Subcutaneous adipose tissue (tissue), 4 donors: ENCODE measurements at places on chromosomes 6 and 20. TPM values are rescaled to one million over a fixed set of nuclear protein-coding genes. Genes with fewer than 3 reads are reported as not detected.

Gene COL12A1
- 417 TPM for total RNA-seq

Gene TRIM31
- not detected for total RNA-seq

Gene TINAG
- not detected for total RNA-seq

Gene ADGRB3
- total RNA-seq, result 1.9 TPM

Gene CLVS2
- not detected for total RNA-seq

Gene CRISP3
- not detected for total RNA-seq

Gene NMBR
- total RNA-seq, result not detected

Gene ETV7
- total RNA-seq, result 0.57 TPM

Gene DEFB132
- 38.4 TPM for total RNA-seq

Gene DLK2
- total RNA-seq, result not detected

Gene RAET1G
- total RNA-seq, result not detected

Gene SLC23A2
- 17.0 TPM for total RNA-seq

Gene ADGRG6
- total RNA-seq, result 25.8 TPM

Gene HLA-DPA1
- 155 TPM for total RNA-seq

Gene SSR1
- total RNA-seq, result 44.5 TPM

Gene PAX1
- not detected for total RNA-seq

Gene RNF217
- 41.8 TPM for total RNA-seq

Gene TRDN
- 2.8 TPM for total RNA-seq

Gene C6orf15
- not detected for total RNA-seq

Gene CST2
- total RNA-seq, result not detected

Gene COX4I2
- total RNA-seq, result 2.6 TPM

Gene KIF25
- total RNA-seq, result not detected

Gene MYMX
- 0.98 TPM for total RNA-seq

Gene ZC3H12D
- total RNA-seq, result 5.8 TPM

Gene STMND1
- not detected for total RNA-seq

Gene C20orf141
- total RNA-seq, result not detected

Gene TRMT11
- 16.1 TPM for total RNA-seq

Gene LAMP5
- total RNA-seq, result not detected

Gene XKR7
- not detected for total RNA-seq

Gene PNISR
- total RNA-seq, result 186 TPM

Gene SLC26A8
- total RNA-seq, result not detected

Gene LAMA2
- total RNA-seq, result 154 TPM

Gene NEDD9
- total RNA-seq, result 51.7 TPM

Gene LPA
- not detected for total RNA-seq

Gene VGLL2
- not detected for total RNA-seq

Gene TRIM40
- total RNA-seq, result not detected

Gene SLC17A1
- total RNA-seq, result not detected

Gene HCRTR2
- total RNA-seq, result 0.38 TPM

Gene SENP6
- total RNA-seq, result 100 TPM

Gene ZKSCAN8
- 19.7 TPM for total RNA-seq

Gene PRPF6
- 65.2 TPM for total RNA-seq

Gene PACRG
- not detected for total RNA-seq

Gene KHDC1L
- not detected for total RNA-seq

Gene ID1
- 162 TPM for total RNA-seq

Gene RRAGD
- 55.9 TPM for total RNA-seq

Gene RBM24
- total RNA-seq, result 0.65 TPM

Gene CALHM6
- 9.2 TPM for total RNA-seq

Gene BCAS1
- not detected for total RNA-seq

Gene PLA2G7
- total RNA-seq, result 4.8 TPM

Gene DAAM2
- 36.7 TPM for total RNA-seq
